B cell (primary cell): ENCODE measurements at places on chromosomes 7 and 10. TPM values are rescaled to one million over a fixed set of nuclear protein-coding genes. Genes with fewer than 3 reads are reported as not detected.

The ZNF503 gene
- total RNA-seq, result not detected in 2 replicates

The MACC1 gene
- 4.9 and 6.2 TPM in 2 replicates for total RNA-seq

The CTAGE8 gene
- 1.3 and 1.4 TPM in 2 replicates for total RNA-seq

The RSBN1L gene
- 47.0 and 55.0 TPM in 2 replicates for total RNA-seq

- DNase-seq, result no peak
These were observed 58.3 kb upstream of the NEBL start for GRCh38 chr10:20955355-20955893.

DNA sequence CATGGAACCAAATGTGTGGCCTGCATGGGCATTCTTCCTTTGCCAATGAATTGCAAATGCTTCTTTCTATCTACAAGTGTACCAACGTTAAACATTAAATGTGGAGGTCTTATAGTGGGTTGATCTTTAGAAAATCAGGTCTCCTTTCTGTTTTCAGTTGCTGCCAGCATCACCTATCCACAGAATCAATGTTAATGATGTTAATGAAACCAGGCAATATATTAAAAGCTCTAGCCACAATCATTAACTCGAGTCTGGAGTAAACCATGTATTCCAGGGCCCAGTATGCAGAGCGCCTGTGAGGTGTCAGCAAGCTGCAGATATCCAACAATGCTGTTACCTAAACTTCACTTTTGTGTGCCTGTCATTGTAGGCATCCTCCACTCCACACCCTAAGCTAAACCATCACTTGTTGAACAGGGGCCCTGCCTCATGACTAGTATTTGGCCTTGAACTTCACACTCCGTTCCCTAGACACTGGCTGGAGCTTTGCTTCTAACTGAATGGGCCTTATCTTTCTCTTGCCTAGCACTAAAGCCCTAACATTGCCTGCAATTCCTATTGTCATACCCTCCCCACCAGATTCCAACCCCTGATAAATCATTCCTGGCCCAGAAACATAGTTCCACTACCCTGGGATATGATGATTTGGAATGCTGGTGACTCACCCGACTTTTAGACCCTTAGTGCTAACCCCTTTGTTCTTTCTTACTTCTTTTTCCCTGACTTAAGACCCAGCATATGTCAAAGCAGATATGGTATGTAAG is 24.3 kb upstream of the ITGB8 start:
- DNase-seq, result no peak

DNA sequence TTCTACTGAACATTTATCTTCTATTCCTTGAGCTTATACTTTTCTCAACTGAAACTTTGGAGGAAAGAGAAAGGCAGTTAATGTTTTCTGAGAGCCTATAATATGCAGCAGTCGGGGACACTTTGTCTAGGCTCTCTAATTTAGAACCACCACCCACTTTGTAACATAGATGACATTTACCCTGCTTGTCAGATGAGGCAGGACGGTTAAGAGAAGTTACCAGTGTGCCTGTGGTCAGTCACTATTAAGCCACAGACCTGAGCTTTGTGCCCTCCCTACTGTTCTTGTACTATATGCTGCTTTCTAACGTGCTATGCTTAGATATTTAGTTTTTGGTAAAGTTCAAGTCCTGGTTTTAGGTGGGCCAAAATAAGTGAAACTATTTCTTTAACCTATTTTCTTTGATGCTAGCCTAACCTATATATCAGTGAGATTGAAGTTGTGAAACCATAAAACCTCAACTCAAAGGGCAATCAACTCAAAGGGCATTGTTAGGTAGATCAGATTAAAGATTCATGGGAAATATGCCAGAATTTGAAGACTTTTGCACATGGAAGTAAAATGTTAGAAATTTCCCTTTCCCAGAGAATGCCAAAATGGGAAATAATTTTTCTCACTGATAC is 156.5 kb upstream of the AGR3 start:
- no peak for DNase-seq

GRCh38 chr7:142847353-142847752 is 7.5 kb upstream of the EPHB6 start:
- DNase-seq, result no peak
